NCI-H2029 treated with DMSO at 0.1 percent for 48 hours (cell line): ENCODE measurements at places on chromosomes 7 and 10.
A peak's percentile ranks its signal among the peaks of the same experiment; 100 is the strongest.

DNA sequence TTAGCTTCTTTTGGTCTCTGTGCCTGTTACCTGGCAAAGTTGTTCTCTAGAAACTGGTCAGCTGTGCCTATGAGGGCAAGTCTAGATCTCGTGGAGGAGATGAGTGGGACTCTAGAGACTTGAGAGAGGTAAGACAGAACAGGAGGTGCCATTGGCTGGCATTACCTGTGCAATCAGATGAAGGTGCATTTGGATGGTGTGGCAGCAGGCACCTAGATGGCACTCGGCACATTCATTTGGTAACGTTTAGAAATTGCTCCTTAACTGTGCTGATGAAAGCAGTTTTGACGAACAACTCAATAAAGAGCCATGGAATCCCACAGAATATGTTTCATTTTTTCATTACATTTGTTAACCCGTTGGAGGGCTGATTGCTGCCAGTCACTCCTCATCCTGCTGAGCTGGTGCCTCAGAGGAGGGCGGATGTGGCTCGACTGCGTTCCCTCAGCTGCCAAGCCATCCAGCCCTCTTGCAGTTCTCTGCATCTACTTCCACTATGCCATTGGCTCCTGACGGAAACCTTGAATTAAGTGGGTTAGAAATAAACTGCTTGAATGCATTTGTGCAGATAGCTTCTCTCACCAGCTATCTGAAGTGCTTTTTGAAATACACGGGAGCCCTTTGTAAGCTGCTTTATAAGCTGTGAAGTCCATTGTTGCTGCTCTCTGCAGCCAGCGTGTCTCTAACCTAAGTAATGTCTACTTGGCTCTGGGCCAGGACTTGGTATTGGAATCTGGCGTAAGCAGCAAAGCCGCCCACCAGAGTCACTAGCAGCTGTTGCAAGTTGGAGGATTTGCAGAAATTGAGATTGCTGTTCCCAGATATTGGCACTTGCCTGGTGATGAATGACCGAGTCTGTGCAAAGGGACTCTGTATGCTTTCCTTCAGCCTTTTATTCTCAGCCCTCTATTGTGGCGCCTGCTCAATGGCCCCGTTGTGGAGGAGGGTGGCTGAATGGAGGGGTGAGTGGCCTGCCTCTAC, 87.4 kb downstream of the LRRC4 start:
- peak; percentile 31 for DNase-seq

DNA sequence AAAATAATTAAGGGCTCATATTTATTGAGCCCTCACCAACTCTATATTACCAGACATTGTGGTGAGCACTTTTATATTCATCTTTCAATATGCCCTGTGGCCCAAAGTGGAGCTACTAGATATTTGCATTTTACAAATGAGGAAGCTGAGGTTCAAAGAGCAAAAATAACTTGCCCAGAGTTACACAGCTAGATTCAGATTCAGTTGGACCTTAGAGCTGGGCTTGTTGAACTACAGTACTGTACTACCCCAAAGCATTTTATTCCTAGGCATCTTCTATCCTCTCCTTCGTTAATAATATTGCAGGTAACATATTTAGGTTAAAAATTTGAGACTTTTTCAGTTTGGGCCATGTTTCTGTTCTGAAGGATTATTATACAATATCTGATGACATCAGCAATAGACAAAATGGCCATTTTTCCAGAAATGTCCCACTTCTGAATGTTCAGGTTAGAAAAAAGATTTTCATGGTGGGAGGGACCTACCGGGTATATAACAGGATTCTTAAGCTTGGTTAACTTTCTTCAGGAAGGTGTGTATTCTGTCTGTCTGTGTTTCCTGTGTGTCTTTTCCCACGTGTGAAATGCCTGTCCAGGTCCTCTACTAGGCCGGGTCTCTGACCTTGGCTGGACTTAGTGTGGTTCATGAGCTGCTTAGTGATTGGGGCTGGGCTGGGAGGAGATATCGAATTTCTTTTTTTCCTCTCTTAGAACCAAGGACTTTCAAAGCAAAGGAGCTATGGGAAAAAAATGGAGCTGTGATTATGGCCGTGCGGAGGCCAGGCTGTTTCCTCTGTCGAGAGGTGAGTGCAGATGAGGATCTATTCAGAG, 13.6 kb downstream of the PRXL2A start:
- DNase-seq = no peak

GRCh38 chr7:30146127-30146612, 11.4 kb downstream of the MTURN start:
- DNase-seq = no peak

DNA sequence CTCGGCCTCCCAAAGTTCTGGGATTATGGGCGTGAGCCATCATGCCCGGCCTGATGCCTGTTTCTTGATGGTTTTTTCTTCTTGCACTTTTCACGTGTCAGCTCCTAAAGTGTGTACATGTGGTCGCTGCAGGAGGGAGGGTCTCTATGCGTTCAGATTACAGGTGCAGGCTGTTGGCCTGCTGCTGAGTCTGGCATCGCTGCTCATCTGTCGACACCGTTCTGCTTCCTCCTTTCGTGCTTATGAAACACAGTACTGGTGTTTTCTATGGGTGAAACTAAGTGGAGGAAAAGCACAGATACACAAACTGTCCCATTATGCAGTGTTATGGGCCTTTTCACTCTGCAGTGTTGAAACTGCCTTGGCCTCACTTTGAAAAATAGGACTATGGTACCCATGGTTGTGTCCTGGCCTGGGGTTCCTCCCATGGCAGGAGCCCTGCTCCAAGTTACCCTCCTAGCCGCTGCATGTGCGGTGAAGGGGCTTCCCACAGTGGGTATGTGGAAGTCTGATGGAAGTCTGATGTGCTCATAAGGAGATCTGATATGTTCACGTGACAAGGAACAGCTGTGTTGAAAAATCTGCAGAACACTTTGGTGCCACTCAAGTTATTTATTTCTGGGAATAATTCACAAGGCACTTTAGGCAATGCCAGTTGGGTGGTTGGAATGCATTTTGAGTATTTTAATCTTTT, 23.5 kb downstream of the OGDH start:
- DNase-seq = no peak

DNA sequence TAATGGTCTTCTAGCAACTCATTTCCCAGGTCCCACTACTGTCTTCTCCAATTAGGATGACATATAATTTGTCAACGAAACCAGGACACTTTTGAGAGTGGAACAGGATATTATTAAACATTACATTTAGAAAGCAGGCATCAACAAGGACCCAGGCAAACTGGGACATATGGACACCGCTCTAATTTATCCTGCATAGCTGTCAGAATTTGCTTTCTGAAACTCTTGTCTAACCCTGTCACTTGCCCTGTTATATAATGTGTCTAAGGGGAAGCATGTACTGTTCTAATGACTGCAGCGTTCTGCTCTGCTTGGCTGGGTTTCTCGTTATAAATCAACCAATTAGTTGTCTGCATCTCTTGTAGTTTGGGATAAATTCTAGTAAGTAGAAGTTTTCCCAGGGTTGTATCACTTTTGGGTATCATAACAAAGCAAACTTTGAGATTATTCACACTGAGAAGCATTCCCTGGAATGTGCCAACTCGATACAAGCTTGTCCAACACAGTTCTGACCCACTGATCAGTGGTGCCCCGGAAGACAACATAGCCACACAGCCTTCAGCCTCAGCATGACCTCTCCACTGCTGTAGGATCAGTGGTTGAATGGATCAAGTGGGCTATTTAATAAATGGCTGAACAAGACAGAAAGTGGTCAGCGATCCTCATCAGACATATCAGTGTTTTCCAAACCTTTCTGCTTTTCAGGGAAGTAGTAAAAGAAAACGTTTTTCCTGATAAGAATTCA, 228.1 kb downstream of the KIF20B start:
- DNase-seq = no peak

DNA sequence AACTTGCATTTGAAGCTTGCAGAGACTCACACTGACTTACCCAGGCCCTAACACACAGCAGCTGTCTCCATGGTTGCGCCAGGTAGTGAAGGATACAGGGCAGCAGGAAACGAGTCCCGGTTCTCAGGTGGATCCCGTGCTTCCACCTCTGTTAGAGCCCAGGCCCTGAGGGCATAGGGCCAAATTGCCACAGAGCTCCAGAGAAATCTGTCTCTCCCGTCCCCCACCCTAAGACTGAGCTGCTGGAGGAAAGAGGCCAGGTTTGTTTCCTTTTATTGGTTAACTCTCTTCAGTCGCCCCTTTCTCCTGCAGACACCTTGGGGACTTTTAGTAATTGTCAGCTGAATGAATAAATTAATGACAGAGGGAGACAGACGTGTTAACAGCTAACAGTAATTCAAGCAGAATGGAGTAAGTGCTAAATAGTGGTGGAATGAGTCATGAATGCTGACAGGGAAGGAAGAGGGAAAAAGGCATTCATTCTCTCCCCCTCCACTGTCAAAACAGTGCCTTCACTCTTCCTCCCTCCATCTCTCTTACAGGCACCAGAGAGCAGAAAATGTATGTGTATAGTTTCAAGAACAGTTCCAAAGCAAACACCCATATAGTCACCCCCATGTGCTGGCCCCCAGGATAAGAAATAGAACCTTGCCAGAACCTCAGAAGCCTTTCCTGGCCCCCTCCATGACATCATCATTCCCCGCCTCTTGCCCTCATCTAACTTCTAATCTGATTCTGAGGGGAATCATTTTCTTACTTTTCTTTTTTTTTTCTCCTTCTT, 16.8 kb upstream of the DLG5 start:
- DNase-seq = peak; percentile 20

GRCh38 chr10:131899116-131899690, 1.6 kb upstream of the PPP2R2D start:
- DNase-seq = no peak

GRCh38 chr7:381211-382042, 91.5 kb downstream of the FOXL3 start:
- DNase-seq = no peak

GRCh38 chr10:73366381-73367298, 8.0 kb upstream of the CFAP70 start:
- DNase-seq = no peak

DNA sequence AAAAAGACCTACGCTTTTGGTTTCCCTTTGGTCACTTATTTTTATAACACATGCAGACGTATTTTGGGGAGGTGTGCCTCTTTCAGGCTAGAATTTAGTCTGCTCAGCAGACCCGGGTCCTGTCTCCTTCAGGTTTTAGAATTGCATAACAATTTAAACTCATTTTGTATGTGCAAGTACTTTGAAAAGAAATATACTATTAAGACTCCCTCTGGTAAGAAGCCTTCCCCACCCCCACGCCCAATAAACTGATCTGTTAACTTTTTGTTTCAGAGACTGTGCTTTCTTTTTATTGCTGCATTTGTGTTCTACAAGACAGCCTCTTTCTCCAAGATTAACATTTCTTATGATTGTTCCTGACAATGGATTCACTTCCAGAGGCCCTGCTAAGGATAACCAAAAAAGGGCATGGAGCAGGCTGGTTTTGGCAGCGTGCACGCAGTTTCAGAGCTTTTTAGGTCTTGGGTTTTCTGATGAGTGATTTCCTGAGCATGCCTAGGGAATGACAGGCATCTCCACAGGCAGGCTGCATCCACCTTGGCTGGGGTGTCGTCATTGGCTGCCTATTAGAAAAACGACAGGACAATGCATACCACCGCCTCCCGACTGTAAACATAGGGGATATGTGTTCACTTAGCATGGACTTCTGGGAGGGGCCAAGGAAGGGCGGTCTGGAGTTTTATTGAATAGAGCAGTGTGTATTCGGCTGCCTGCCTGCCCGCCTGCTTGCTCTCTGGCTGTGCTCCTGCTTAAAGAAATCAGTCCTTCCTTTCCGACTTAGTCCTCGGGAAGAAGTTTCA, at the start of gene CALD1:
Gene CALD1 (plus strand): TSS at position 694 of the 800 bp plus-strand sequence. CDS start 88,100 bp downstream, outside the sequence.
- no peak for DNase-seq

DNA sequence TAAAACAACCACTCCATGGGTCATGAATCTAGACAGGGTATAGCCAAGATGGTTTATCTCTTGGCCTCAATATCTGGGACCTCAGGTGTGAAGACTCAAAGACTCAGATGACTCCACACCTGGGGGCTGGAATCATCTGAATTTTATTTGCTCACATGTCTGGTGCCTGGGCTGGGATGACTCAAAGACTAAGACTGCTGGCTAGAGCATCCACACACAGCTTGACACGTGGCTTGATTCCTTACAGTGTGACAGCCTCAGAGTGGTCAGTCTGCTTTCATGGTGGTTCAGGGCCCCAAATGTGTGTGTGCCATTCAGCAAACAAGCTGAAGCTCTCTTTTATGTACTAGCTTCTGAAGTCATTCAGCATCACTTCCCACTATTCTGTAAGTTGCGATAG, 333.7 kb downstream of the RNLS start:
- DNase-seq = no peak

- no peak for DNase-seq
Observed at GRCh38 chr10:46296641-46297141, 9.9 kb downstream of the ANTXRL start.

DNA sequence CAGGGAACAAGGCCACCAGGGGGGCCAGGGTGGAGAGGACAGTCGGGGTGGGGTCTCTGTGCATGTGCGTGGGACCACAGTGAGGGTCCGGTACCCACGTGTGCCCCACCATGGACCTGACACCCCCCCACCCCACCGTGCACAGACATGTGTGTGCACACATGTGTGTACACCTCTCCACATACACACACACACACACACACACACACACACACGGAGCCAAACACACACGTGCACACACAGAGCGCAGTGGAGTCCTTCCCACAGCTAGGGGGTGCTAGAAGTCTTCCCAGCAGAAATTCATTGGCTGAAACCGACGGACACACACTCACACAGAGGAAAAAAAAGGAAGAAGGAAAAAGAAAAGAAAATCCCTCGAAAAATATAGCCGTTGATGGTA, 42.8 kb upstream of the GNA12 start:
- DNase-seq = peak; percentile 51

GRCh38 chr7:31735991-31736982, 49.3 kb downstream of the PPP1R17 start:
- DNase-seq = peak; percentile 72

- no peak for DNase-seq
Observed at GRCh38 chr10:85317827-85318226, 989.4 kb downstream of the CCSER2 start.

DNA sequence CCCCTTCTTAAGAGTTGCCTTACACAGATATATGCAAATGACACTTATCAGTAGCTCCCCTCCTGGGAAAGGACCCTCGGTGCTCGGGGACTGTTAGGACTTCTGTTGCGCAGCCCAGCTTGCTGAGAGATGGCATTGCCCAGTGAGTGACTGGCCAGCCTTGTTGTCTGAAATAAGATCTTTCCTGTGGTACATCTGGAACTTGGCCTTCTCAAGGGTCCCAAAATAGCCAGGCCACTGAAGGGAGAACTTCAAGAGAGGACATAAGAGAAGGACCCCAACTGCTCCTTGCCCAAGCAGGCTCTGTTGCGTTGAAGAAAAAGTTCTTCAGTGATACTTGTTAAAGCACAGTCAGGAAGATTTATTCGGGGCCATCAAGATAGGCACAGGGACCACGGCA, 17.3 kb downstream of the BAG3 start:
- DNase-seq = no peak
